Ureter (tissue), 1 donor: ENCODE measurements at places on chromosomes 4 and X.
A peak's percentile ranks its signal among the peaks of the same experiment; 100 is the strongest.

GRCh38 chr4:138460477-138461414, 218.6 kb upstream of the SLC7A11 start:
- no peak for DNase-seq

- peak; percentile 7 for DNase-seq
Observed at GRCh38 chr4:10245751-10246150, 129.2 kb upstream of the WDR1 start.

- no peak for DNase-seq
Observed at GRCh38 chr4:94412019-94412657, 39.6 kb upstream of the PDLIM5 start.

DNA sequence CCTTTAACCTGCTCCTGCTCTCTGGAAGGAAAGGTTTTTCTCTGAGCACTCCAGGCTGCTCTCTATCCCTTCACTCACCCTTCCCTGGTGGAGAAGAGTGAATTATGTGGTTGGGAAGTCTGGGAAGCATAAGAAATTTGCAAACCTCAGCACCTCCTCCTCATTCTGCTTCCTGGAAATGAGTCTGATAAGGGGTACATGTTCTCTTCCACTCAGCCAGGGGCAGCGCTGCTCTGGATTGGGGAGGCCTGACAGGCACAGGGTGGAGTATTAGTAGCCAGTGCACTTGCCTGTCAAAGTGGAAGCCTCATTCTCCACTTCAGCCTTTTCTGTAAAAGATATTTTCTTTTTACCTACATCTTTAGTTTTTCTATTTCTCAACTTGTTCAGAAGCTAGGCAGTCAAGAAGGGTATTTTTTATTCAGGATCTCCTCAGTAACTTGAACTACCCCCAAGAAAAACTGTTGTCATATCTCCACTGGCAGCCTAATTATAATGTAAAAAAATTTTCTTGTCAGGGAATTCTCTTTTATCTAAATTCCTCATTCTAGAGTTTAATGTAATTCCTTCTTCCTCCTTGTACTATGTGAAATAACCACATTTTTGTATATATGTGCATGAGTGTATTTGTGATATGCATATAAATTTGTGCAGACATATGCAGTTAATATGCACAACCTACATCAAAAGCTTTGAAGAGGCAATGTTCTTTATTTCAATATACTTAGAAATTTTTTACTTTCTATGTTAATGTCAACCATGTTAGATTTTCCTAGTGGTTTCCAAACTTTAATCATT, 15.3 kb downstream of the ADAMTS3 start:
- no peak for DNase-seq

GRCh38 chr4:137979938-137980337, 262.2 kb downstream of the SLC7A11 start:
- no peak for DNase-seq
